ENCODE measurements at places on chromosomes 11 and 22. TPM values are rescaled to one million over a fixed set of nuclear protein-coding genes. Genes with fewer than 3 reads are reported as not detected.

- no peaks in the 10 kb centered on the region for H3K27me3 ChIP-seq
- peaks cover 3% of the 10 kb centered on the region for H3K36me3 ChIP-seq
- H3K4me3 ChIP-seq, result no peak overlapping the region
- no peak overlapping the region for H3K27ac ChIP-seq
Measured at GRCh38 chr22:46972256-46972655, 209.8 kb downstream of the TBC1D22A start.

- peaks cover 24% of the 10 kb centered on the region for H3K4me1 ChIP-seq
- no peak overlapping the region for H3K4me3 ChIP-seq
- peaks cover 18% of the 10 kb centered on the region for H3K27me3 ChIP-seq
- peaks cover 5% of the 10 kb centered on the region for H3K36me3 ChIP-seq
Measured at GRCh38 chr11:118612378-118612777, 5.0 kb downstream of the PHLDB1 start.

The GGT5 gene
- total RNA-seq, result not detected

GRCh38 chr22:26318975-26319374 lies 110.1 kb upstream of the ASPHD2 start:
- no peaks in the 10 kb centered on the region for H3K4me1 ChIP-seq
- H3K4me3 ChIP-seq, result no peak overlapping the region
- H3K36me3 ChIP-seq, result no peaks in the 10 kb centered on the region
- no peak overlapping the region for H3K27ac ChIP-seq
- DNase-seq, result no peak

The TH gene
- not detected for total RNA-seq

- peaks cover 12% of the 10 kb centered on the region for H3K4me1 ChIP-seq
- H3K27me3 ChIP-seq, result peaks cover 35% of the 10 kb centered on the region
Measured at GRCh38 chr11:10607462-10608132, 39.1 kb upstream of the LYVE1 start.

The KCNJ1 gene
- total RNA-seq, result not detected

The ZNF70 gene
- 1.8 TPM for total RNA-seq

DNA sequence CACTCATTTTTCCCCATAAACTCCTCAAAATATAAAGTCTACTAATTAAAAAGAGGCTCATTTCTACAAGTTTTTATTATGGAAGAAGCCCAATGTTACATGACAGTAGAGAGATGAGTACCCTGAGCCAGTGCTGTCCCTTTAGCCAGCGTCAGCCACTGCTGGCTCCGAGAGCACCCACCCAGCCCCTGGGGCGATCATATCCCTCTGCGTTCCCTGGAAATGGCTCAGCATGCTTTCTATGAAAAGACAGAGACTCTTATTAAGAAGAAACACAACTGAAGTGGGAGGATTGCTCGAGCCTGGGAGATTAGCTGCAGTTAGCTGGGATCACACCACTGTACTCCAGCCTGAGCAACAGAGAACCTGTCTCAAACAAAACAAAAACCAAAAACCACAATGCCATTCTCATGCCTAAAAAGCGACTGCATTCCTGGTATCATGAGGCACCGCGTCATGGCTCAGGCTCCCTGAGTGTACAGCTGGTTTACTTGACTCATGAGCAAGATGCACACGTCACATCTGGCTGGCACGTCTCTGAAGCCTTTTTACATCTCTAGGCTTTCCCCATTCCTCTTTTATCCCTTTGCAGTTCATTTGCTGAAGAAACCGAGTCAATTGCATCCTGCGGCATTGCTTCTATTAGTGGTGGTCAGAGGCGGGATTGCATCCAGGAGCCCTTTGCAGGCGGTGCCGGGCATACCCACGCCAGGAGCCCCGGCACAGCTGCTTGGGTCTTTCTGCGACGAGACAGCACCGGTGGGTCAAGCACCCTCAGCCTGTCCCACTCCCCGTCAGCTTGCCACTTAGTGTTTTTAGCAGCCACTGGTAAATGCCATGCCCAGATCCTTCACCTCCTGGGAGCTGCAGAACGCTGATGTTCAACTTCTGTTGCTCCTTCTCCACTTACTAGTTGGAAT lies 119.9 kb downstream of the CTTN start:
- no peak overlapping the region for H3K27ac ChIP-seq
- H3K36me3 ChIP-seq, result no peaks in the 10 kb centered on the region
- peaks cover 20% of the 10 kb centered on the region for H3K27me3 ChIP-seq

All from activated T-cell treated with anti-CD3 and anti-CD28 coated beads, Interleukin-2, amount 50 U/mL, for 72 hours (primary cell).